ENCODE measurements at places on chromosomes 2 and 18. TPM values are rescaled to one million over a fixed set of nuclear protein-coding genes. Genes with fewer than 3 reads are reported as not detected.

Gene ZNF385B
- total RNA-seq: not detected

Gene COLEC11
- total RNA-seq: 1.1 TPM

Gene SCN7A
- under 0.01 TPM for total RNA-seq

Gene WDR75
- total RNA-seq: 29.3 TPM

Gene CABYR
- 2.9 TPM for total RNA-seq

Gene TEKT4
- not detected for total RNA-seq

Gene C2orf80
- not detected for total RNA-seq

Gene IL36A
- total RNA-seq: not detected

Gene KATNAL2
- total RNA-seq: 1.6 TPM

Gene GRB14
- total RNA-seq: not detected

Measured in placental pericyte (primary cell).